ENCODE measurements at places on chromosomes 12 and 14. TPM values are rescaled to one million over a fixed set of nuclear protein-coding genes. Genes with fewer than 3 reads are reported as not detected.

DNA sequence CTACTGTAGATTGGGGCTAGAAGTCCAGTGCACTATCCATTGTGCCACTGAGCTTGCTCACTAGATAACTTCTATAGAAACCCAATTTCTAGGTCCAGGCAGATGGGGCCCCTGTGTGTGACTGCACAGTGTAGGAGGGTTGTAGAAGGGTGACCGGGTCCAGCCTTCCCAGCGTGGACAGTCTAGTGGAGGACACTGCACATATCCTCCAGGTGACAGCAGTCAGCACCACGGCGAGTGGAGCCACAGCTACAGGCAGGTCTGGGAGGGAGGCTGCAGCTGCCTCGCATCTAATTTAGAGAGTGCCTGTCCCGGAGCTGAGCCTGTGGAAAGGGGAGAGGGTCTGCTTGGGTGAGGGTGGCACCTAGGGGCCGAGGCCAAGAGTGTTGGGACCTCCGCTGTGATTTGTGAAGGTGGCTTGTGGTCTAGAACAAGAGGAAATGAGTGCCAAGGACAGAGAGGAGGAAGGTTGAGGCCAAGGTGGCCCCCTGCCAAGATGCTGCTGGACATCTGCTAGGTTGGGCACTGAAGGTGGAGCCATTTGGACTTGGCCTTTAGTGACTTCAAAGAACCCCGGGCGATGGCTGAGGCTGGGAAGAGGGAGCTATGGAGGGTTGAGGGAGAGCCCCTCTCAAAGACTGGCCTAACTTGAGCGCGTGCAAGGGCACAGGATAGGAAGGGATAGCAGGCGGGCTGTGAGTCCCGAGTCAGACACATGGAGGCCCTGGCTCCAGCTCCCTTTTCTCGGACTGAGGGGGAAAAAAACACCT, 46.0 kb upstream of the TRAF3 start:
- no peaks in the 10 kb centered on the region for H3K4me1 ChIP-seq
- no peak overlapping the region for H3K4me3 ChIP-seq
- H3K27me3 ChIP-seq = no peaks in the 10 kb centered on the region
- no peak for DNase-seq
- H3K36me3 ChIP-seq = peaks cover 16% of the 10 kb centered on the region
- no peak overlapping the region for H3K27ac ChIP-seq

DNA sequence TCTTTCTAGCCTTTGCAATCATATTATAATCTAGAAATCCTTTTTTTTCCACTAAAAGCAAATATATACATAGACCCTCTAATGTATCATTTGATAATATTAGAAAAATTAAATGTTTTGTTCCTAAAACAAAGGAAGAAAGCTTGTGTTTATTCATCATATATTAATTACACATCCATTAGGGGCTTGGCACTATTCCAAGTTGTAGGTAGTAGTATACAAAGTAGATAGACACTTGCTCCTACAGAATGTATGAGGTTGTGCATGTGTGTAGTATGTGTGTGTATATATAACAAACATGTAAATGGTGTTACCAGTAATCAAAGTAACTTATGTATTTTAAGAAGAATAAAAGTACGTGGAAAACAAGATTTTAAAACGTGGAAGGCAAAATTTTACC, 15.0 kb upstream of the KCNMB4 start:
- H3K4me1 ChIP-seq = no peaks in the 10 kb centered on the region
- no peak overlapping the region for H3K27ac ChIP-seq
- no peaks in the 10 kb centered on the region for H3K27me3 ChIP-seq
- DNase-seq = no peak
- H3K36me3 ChIP-seq = peaks cover 24% of the 10 kb centered on the region

DNA sequence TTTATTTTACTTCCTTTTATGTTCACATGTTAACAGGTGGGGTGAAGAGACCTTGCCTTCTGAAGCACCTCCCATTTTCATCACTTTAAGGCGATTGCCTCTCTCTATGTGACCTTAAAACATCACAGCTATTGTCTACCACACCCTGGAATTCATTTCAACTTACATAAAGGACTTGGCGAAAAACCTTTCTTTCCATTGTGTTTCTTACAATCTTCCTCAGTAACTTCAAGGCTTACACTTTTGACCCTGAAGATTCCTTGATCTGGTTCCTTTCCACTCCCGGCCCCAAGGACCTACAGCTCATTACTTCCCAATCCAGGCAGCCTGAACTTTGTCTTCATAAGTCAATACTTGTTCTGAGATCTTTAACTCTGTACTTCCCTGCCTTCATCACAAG, 443.3 kb downstream of the ADAMTS20 start:
- H3K36me3 ChIP-seq = no peaks in the 10 kb centered on the region
- DNase-seq = no peak
- H3K27ac ChIP-seq = no peak overlapping the region

Gene RNASE7
- total RNA-seq = not detected

DNA sequence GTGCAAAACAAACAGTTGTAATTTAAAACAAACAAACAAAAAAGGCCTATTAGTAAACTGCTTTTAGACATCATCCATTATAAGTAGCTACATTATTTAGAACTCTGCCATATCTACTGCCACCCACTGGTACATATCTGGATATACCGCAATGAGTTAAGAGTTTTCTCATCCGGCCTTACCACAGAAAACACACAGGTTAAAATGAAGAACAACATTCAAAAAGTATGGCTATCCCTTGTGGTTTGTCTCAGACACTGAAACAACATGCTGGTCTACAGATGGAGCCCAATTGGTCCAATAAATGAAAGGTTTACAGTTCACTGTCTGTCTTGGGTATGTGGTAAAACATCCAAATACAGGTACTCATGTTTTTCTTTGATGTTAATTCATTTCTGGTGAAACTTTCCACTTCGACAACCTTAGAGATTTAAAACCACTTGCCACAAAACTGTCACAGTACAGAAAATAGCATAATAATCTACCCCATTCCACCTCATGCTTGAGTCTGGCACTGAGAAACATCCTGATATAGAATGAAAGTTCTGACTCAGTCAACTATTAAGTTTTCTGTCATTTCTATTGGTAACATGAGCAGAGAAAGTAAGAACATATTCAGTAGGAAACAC, 354.3 kb downstream of the CEP128 start:
- H3K27ac ChIP-seq = peak overlapping the region; percentile 22
- DNase-seq = peak; percentile 64
- peaks cover 10% of the 10 kb centered on the region for H3K4me1 ChIP-seq

- peaks cover 33% of the 10 kb centered on the region for H3K4me1 ChIP-seq
- peak overlapping the region; percentile 37 for H3K4me3 ChIP-seq
- peaks cover 8% of the 10 kb centered on the region for H3K27me3 ChIP-seq
Observed at GRCh38 chr14:23119363-23120327, 590 bp upstream of the CEBPE start.

DNA sequence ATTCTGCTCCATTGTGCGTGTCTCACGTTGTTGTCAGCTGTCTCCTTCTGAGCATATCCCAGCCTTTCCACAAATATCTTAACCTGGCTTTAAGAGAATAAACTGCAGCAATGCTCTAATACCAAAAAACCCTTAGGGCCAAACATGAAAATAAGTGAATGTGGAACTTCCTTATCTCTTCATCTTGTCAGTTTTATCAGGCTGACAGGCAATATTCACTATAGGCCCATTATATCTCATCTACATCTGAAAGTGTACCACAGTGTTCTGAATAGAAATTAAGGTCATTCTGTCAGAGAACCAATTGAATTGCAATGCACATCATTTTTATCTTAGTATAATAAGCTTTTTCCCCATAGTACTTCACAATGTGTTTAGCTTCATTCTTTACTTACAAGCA, 933.1 kb upstream of the FBXO33 start:
- no peak for DNase-seq
- H3K27ac ChIP-seq = no peak overlapping the region
- no peaks in the 10 kb centered on the region for H3K27me3 ChIP-seq
